ENCODE measurements at places on chromosomes 1 and 21.

GRCh38 chr21:45300786-45301520 is 13.3 kb upstream of the POFUT2 start:
- DNase-seq: peak; percentile 16

- DNase-seq: no peak
Observed at GRCh38 chr1:164977561-164977960, 379.0 kb downstream of the LMX1A start.

DNA sequence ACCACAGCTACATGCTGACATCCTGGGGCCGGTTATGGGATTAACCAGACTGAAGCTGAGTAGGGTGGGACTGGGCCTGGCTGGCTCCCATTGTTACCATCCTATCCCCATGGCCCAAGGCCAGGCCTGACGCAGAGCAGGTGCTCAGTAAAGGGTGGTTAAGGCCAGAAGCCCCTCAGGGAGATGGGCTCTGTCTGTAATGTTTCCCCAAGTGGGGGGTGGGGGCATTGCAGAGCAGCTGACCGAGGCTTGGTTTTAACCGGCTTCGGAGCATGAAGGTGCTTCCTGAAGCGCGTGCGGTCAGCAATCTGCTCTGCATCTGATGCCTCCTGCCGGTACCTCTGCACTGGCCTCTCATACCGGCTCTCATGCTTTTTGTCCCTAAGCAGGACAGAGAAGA is 83.4 kb upstream of the ACTL8 start:
- DNase-seq: no peak

- DNase-seq: no peak
Observed at GRCh38 chr1:19974822-19975416, 4.5 kb downstream of the PLA2G2A start.

All from omental fat pad (tissue), 4 donors.